HFF-Myc (cell line): ENCODE measurements at places on chromosomes 7 and 10.

DNA sequence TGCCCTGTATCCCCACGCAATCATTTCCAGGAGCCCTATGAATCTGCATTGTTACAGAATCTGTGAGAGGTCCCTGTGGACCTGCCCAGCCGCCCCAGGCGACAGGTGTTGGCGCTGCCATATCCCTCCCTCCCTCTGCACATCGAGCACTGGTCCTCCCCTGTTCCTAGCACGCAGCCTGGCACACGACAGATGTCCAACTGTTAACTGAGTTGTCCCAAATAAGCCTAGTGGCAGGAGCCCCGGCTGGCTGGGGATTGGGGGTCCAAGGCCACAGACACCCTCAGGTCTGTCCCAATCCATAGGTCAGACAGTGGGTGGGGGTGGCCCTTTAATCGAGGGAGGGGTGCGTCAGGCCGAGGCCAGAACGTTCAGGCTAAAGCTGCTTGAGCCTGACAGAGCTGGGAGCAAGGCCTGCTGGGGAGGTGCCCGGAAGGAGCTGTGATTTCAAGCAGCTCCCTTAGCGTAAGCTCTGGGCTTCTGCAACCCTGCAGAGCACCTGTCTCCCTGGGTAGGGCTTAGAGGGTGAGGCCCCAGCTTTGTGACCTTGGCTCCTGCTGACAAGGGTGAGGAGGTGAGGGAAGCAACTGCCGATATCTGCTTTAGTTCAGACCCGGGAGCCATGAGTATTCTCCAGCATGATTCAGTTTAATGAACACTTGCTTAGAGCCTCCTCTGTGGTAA, 40.1 kb downstream of the ADRA2A start:
- DNase-seq, result no peak

DNA sequence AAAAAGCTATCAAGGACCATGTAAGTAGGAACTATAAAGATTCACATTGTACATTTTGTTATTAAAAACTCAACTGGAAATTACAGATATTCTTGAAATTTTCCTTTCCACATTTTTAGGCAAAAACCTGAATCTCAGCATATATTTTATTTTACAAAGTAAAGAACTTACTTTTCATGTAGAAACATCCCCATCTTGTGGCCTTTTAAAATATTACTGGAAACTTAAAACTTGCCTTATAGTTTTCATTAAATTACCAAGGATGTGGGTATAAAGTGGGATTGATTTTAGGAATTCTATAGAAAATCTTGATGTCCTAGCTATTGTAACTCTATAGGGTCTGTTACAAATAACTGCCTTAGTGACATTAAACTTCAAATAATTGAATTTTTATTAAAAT, 10.6 kb downstream of the DBF4 start:
- no peak for DNase-seq

DNA sequence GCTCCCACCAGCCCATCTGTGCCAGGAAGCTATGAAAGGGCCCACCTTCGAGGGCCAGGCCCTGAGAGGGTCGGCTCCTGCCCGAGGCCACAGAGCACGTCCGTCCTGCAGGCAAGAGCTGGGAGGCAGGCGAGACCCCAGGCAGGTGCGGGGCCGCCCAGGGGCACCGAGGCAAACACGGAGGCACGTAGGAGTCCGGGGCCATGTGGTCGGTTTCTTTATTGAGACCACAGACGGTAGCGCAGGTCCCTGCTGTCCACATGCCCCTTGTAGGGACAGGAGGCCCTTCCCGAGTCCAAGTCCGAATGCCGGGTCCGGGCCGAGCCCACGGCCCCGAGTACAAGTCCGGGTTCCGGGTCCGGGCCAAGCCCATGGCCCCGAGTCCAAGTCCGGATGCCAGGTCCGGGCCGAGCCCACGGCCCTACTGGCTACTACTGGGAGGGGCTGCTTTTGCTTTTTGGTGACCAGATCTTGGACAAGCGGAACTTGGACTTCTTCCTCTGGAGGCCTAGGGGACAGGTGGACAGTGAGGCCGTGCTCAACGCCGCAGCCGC, 25.0 kb downstream of the MICALL2 start:
- DNase-seq, result no peak

DNA sequence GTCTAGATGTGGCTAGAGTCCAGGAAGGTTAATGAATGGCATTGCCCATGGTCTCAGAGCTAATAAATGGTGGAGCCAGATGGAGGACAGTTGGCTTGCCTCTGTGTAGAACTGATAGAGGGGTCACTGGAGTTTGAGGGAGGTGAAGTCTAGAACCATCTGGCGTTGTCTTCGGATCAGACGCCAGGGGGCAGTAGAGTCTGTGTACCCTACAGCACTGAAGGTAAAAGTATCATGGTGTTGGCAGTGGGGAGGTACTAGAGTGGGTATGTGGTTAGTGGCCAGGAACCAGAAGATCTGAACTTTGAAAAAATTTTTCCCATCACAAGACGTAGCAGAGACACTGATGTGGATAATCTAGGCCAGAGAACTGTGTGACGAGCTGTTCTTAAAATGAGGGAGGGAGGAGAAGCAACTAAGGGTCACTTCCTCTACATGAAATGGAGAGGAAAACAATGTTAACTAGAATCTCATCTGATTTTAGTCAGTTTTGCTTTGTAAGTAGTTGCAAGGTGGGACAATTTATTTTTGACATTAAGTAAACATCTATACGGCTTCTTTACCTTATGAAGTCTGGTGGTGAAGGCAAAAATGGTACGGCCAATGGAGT, 227.9 kb upstream of the PRSS58 start:
- no peak for DNase-seq

DNA sequence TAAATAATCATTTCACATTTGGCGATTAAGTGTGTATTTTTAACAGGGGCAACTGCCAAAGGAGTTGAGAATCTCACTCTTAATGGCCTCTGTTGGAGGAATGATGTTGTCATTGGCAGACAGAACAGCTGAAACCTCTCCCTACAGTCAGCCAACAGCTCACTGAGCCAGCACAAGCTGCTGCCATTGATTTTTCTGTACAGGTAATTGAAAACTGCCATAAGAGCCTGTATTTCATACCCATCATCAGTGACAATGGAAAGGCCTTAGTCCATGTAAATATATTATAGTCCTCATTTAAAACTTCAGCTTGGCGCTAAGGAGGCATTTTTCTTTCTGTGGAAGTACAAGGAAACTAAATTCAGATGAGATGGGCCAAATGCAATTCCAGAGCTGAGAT, 28.1 kb upstream of the PTN start:
- DNase-seq, result no peak

GRCh38 chr7:48703466-48703865, 220.9 kb upstream of the CDC14C start:
- DNase-seq, result no peak

DNA sequence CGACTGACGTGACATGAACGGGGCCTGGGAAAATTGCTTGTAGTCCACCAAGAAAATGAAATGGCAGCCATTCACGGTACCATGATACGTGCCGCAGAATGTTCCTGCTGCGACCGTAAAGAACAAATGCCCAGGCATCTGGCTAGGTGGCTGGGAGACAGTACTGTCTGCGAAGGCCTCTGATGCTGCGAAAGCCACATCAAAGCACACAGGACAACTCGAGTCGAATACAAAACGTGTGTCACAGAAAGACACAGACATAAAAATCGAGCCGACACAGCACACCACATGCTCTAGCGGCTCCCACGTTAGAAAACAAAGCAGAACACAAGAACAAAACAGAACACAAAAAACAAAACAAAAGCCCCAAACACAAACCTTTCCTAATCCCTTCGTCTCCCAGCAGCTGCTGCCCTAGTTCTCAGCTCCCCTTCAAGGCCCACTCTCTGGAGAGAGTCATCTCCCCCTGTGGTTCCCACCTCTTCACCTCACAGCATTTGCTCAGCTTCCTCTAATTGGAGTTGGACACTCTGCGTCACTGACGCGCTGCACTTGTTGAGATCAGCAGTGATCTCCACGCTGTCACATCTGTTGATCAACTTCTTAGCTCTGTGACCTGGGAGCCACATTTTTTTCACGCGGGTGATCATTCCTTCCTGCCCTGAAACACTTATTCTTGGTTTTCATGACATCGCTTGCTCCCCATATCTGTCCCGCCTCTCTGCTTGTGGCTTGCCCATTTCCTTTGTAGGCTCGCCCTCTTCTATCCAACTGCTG, 112.2 kb downstream of the CLEC2L start:
- DNase-seq, result no peak

GRCh38 chr7:18624459-18624858, 128.9 kb downstream of the HDAC9 start:
- DNase-seq, result no peak

DNA sequence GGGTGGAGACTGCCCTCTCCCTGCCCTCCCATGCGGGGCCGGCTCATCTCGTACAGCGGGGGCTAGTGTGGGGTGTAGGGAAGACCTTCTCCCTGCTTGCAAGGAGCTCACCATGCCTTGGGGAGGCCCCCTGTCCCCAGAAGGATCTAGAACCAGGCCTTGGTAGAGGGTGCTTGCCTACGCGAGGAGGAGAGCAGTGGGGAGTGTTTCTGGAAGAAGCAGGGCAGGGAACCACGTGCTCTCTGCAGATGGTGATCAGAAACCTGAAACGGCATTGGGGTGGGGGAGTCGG, 2.7 kb downstream of the MAFK start:
- DNase-seq, result no peak

- peak; percentile 60 for DNase-seq
These were observed 64.4 kb upstream of the ARID5B start for GRCh38 chr10:61836888-61837754.

DNA sequence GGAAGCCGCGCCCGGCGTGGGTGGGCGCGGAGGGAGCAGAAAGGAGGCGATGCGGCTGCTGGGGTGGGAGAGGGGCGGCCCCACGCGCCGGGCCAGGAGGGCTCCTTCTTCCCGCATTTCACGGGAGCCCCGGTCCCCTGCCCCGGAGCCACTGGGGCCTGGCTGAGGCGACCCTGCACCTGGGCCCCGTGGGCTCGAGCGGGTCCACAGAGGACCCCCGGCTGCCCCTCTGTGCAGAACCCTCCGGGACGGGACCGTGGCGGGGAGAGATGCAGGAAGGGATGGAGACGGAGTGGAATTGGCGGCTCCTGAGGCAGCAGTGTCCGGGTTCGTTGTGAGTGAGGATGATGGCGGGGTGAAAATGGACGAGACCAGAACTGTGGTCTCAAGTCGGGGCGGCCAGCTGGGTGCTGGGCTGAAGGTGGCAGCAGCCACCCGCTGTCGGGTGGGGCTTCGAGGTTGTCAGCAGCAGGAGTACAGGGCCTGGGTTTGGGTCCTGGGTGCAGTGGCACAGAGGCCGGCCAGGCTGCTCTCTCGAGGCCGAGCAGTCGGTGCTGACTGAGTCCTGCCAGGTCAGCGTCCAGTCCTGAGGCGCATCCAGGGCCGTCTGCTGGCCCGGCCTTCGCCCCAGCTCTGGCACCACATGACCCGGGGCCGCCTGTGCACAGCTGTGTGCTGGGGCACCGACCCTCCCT, 80.4 kb downstream of the VIPR2 start:
- DNase-seq, result no peak

GRCh38 chr10:43193496-43194080, 55.3 kb downstream of the CSGALNACT2 start:
- no peak for DNase-seq

GRCh38 chr7:29140873-29141468, 5.4 kb downstream of the CPVL start:
- DNase-seq, result no peak

DNA sequence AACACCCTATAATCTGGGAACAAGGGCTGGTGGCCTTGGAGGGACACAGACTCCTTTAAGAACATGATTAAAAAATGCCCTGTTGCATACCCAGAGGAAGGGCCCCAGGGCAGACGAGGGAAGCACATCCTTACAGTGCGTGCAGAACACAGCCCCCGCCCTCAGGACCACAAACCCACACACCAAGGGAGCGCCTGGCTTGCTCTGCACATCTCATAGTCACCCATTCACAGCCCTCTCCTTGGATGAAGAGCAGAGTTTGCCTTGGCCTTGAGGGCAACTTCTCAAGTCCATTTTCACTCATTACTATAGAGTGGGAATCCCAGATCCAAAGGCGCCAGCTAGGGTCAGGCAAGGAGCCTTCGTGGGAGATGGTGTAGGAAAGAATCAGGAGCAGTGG, 6.3 kb upstream of the VSIR start:
- no peak for DNase-seq

DNA sequence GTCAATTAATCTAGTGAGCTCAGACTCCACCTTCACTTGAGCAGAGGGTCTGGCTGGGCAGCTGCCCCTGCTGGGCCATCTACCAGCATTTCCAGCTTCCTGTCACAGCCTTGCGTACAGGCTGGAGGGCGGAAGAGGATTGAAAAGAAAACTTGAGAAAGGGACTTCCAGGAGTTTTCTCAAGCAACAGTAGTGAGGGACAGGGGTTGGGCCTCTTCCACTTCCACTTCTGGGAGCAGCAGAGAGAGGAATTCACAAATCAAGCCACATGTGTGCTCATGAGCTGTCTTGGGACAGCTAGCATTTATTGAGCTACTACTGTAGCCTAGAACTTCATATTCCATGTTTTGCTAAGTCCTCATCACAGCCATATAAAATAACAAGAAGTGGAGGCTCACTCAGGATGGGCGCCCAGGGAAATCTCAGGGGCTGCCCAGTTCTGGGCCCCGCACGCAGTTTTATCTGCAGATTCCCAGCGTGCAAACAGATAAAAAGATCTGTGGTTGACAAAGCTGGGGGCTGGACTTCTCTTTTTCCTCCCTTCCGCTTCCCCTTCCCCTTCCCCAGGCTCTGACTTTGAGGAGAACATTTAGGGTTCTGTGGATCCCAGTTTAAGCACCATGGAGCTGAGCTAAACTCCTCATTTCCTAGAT, 135.8 kb downstream of the RGS10 start:
- DNase-seq, result no peak

GRCh38 chr7:23014681-23015080, 751 bp upstream of the HYCC1 start:
- DNase-seq, result no peak

DNA sequence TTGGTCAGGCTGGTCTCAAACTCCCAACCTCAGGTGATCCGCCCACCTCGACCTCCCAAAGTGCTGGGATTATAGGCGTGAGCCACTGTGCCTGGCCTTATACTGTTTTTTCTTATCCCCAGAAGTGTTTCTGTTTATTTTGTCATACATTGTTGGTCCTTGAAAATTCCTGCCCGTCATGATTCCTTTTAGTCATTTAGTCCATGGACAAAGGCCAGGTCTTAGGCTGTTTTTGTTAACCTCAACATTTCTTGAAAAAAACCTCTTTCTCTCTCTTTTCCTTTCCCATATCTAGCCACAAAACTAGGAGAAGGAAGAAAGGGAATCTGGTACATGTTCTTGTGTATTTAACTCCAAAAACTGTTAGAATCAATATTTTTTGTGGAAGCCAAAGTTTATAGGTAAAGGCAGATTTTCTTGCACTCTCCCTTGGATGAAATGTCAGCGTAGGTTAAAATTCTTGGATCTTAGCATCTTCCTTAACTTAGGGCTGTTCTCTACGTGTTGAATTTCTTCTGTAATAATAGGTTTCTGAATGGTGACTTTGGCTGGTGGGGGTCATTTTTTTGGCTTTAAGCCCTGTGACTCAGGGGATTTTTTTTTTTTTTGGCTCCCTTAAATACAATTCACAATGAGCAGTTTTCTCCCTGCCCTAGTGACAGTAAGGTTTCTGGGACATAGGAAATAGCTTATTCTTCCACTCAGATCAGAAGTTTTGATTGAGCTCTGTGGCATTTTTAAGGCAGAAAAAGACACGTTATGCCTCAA, 500.8 kb downstream of the AUTS2 start:
- DNase-seq, result no peak

- DNase-seq, result no peak
These were observed 68.6 kb downstream of the APBB1IP start for GRCh38 chr10:26506736-26507135.

GRCh38 chr7:41096917-41097316, 606.0 kb downstream of the INHBA start:
- no peak for DNase-seq

GRCh38 chr10:73095481-73096021, 1.1 kb downstream of the P4HA1 start:
- no peak for DNase-seq
